ENCODE measurements at places on chromosomes 13 and 19.
A peak's percentile ranks its signal among the peaks of the same experiment; 100 is the strongest.

GRCh38 chr19:5035793-5036697, 67.1 kb downstream of the KDM4B start:
- no peak for DNase-seq

DNA sequence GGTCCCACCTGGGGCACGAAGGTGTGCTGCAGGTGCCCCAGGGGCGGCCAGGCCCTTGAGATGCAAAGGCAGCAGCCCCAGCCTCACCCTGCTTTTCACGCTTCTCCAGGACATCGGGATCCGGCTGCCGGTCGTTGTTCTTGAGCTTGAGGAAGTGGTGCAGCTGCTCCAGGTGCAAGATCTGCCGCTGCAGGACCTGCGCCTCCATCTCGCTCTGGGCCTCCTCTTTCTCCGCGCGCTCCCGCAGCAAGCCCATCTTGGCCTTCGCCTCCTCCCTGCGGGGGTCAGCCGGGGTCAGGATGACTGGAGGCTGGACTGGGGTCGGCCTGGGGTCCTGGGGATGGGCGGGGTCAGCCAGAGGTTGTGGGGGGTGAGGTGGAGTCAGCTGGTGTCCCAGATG, 21.5 kb upstream of the EMP3 start:
- no peak for DNase-seq

- DNase-seq: no peak
Observed at GRCh38 chr19:17002455-17002854, 24.2 kb downstream of the CPAMD8 start.

GRCh38 chr13:34647379-34648150, 294.5 kb upstream of the NBEA start:
- no peak for DNase-seq

DNA sequence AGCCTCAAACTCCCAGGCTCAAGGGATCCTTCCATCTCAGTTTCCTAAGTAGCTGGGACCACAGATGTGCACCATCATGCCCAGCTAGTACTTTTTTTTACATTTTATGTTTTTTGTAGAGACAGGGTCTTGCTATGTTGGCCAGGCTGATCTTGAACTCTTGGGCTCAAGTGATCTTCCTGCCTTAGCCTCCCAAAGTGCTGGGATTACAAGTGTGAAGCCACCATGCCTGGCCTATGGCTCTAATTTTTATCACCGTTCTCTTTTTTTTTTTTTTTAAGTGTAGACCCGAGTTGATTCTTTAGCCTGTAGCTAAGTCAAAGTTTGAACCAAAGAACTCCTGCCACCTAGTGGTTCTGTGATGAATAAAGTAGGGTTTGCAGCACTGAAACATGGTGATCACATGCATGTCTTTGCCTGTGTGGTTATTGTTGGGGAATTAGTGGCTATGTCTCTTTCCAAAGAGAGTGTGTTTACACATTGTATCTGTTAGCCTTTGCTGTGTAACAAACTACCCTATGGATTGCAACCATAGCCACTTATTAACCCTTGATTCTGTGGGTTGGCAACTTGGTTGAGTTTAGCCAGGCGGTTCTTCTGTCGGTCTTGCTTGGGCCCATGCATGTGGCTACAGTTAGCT, 11.6 kb downstream of the NFILZ start:
- DNase-seq: peak; percentile 55

DNA sequence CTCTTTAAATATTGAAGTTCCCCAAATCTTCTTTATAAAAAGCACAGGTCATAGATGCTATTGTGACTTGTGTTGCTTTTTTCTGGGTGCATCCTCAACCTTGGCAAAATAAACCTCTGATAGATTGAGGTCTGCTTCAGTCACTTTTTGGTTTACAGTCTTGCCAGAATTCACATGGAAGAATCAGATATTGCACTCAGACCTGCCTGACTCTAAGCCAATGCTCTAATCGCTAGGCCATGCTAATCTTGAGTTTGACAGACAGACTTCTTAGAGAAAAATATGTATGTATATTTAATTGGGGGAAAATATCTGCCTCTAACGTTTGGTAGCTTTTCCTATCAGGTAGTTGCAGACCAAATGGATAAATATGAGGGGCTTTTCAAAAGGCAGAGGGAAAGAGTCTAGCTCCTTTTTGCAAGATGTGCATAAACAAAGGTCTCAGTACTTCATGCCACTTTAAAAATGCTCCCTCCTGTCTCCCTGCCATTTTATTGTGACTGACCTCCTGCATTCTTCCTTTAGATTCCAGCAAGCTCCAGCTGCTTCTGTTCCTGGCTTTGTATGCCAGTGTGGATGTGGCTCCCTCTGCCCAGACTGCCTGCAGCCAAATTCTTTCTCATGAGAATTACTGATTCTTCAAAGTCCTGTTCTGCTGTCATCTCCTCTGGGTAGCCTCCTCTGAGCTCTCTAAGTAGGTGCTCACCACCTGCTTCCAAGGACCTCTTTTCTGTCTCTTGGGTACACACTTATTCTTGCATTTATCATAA, 42.4 kb upstream of the RFC3 start:
- DNase-seq: no peak

DNA sequence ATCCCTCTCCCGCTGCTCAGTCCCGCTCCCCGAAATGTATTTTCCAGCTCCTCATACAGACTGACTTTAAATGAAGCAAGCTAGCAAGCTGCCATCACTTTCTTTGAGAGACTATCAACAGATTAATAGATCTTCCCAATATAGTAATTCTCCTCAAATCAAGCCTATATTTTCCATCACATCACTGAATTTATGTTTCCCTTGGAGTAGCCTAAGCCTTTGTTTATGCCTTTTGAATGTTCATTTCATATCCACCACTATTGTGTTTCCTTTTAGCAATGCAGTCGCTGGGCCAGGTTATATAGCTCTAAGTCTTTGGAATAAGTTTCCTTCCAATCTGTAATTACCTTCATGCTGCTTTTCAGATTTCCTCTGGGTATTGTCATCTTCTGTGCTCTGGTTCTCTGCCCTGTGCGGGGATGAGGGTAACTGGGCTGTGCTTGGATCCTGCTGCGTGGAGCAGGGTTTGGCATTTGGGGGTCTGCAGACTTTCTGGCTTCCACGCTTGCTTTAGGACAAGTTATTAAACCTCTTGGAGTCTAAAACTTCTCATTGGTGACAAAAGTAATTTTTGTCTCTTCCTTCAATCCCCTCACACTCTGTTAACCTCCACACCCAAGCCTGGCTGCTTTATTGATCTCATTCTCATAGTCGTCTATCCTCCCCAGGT, 256.9 kb downstream of the DLEU7 start:
- DNase-seq: no peak

- DNase-seq: no peak
Observed at GRCh38 chr13:22862478-22862877, 318.3 kb upstream of the SGCG start.

GRCh38 chr19:54428323-54429175, 13.3 kb downstream of the TTYH1 start:
- no peak for DNase-seq

- no peak for DNase-seq
Observed at GRCh38 chr13:45132369-45133064, 12.2 kb downstream of the GTF2F2 start.

DNA sequence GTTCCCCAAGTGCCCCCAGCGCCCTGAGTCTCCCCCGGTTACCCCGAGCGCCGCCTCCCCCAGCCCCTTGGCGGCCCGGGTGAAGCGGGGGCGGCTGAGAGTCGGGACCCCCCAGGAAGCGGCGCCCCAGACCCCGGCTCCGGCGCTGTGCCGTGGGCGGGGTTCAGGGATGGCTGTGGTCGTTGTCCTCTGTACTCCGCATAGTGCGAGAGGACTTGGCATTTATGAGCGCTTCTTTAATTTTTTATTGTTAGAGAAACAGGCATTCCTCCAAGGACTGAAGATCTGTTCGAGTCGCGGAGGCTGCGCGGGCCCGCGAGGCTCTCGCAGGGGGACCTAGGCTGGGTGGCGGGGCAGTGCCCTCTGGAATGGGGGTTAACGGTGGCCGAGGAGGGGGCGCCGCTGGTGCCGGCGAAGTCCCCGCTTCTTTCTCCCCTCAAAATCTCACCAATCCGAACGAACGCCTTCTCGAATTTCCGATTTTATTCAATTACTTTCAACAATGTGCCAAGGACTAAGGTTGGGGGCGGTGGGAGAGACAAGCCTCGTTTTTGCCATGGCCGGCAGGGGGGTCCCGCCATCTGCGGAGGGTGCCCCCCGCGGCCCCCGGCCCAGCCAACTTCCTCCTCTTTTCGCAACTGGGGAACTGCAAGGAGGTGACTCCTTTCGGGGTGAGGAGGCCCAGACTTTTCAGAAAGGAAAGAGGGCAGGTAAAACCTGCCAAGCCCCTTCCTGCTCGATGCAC, 596 bp upstream of the GJB2 start:
- no peak for DNase-seq

DNA sequence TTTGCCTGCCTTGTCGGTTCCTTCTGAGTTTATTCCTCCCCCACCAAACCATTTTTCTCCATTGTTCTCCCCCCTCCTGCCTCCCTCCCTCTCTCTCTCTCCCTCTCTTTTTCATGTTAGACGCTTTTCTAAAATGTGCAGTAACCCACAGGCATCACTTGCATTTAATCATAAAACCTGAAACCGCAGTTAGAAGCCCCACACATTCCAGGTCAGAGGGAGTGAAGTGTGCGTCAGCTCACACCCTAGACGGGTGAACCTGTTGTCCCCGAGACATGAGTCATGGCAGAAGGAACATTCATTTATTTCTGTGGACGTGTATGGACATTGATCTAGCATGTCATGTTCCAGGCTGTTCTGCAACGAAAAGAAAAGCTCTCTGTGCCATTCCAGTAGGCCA, 19.9 kb downstream of the ONECUT3 start:
- DNase-seq: no peak

- DNase-seq: no peak
Observed at GRCh38 chr13:30584051-30584731, 33.5 kb upstream of the USPL1 start.

GRCh38 chr13:82847595-82847994, 1034.7 kb downstream of the SLITRK1 start:
- DNase-seq: no peak

DNA sequence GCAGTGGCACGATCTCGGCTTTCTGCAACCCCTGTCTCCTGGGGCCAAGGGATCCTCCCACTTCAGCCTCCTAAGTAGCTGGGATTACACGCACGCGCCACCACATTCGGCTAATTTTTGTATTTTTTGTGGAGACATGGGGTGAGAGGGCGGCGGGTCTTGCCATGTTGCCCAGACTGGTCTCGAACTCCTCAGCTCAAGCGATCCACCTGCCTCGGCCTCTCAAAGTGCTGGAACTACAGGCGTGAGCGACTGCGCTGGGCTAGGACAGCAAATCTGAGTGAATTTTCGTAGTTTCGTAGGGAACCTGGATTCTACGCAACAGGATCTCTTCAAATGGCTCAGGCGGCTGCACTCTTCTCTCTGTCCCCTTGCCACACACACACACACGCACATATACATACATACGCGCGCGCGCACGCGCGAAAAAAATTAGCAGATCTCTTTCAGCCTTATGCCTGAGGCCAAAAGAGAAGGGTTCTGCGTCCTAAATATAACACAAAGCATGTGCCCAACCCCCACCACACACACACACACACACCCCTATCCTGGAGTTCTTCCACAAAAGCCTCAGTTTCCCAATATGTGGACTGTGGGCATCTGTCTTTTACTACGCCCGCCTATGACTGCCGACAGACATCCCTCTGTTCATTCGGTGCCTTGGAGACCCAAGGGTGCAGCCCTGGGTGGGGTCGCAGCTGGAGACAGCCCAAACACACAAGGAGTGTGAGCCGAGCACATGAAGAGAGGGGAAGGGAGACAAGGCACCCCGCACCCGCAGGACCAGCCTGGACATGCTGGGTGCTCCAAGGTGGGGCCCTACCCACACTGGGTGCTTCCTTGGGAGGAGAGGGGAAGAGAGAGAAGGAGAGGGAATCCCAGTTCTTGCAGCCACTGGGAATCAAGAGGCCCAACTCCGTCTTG, 616 bp downstream of the PINLYP start:
- DNase-seq: no peak

DNA sequence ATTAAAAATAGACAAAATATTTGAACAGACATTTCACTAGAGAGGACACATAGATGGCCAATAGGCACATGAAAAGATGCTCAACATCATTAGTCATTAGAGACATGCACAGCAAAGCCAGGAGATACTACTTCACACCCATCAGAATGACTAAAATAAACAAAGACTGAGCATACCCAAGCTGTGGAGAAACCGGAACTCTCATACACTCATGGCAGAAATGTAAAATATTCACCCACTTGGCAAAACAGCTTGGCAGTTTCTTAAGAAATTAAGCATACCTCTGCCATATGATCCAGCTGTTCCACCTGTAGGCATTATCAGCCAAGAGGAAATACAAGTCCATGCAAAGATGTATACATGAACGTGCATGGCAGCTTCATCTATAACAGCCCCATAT, 213.4 kb downstream of the TSHZ3 start:
- no peak for DNase-seq

DNA sequence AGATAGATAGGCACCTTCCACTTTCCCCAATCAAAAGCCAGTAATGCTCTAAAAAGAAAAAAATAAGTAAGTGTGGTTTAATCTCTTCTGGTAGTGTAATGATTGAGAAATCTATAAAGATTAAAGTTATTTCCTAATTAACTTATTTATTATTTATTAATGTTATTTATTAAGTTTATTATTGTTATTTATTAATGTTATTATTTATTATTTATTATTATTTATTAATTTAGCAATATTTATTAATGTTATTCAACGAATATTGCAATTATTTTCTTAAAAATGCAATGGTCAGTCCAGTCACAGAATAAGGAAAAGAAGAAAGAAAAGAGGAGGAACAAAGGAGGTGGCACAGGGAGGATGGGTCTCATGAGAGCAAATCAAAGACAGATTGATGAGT, 100.7 kb downstream of the FREM2 start:
- no peak for DNase-seq

GRCh38 chr19:29269641-29270040, 56.7 kb upstream of the UQCRFS1 start:
- no peak for DNase-seq

DNA sequence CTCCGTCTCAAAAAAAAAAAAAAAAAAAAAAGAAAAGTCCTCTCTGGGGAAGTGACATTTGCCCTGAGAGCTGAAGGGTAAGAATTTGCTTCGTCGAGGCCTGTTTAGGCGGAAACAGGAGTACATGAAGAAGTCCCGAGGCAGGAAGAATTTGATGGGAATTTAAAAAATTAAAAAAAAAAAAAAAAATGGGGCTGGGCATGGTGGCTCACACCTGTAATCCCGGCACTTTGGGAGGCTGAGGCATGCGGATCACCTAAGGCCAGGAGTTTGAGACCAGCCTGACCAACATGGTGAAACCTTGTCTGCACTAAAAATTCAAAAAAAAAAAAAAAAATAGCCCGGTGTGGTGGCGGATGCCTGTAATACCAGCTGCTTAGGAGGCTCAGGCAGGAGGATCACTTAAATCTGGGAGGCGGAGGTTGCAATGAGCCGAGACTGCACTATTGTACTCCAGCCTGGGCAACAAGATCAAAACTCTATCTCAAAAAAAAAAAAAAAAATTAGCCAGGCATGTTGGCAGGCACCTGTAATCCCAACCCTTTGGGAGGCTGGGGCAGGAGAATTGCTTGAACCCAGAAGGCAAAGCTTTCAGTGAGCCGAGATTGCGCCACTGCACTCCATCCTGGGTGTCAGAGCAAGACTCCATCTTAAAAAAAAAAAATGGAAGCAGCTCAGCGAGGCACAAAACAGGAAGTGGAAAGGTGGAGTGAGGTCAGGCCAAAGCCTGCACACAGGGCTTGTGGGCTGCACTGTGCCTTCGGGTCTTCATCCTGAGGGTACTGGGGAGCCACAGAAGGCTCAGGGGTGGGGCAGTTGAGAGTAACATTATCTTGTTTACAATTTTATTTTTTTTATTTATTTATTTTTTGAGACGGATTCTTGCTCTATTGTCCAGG, 4.9 kb downstream of the BAX start:
- DNase-seq: no peak

GRCh38 chr13:95679722-95680121, 2.8 kb downstream of the DNAJC3 start:
- no peak for DNase-seq

- no peak for DNase-seq
Observed at GRCh38 chr19:45969676-45970075, 4.0 kb downstream of the NOVA2 start.
